ENCODE measurements at places on chromosomes 3 and 15.

GRCh38 chr3:126551121-126551838 is 7.5 kb downstream of the C3orf22 start:
- DNase-seq = no peak

DNA sequence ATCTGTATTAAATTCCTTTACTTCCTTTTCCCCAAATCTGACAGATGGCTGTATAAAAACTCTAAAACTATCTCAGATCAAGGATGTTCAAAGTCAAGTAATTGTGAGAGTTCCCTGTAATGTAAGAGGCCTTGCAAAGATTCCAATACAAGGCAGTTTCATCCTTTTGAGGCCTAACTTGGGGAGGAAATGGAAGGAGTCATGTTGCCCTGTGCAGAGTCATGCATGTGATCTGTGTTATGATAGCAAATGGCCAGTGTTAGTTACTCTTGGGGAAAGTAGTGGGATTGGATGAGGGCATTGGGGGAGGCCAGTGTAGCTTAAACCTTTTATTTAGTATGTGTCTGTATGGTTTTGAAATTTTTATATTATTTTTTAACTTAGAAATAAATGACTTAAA is 23.7 kb upstream of the FBXL22 start:
- DNase-seq = no peak

- DNase-seq = no peak
Observed at GRCh38 chr15:23897091-23897490, 210.0 kb upstream of the NDN start.

DNA sequence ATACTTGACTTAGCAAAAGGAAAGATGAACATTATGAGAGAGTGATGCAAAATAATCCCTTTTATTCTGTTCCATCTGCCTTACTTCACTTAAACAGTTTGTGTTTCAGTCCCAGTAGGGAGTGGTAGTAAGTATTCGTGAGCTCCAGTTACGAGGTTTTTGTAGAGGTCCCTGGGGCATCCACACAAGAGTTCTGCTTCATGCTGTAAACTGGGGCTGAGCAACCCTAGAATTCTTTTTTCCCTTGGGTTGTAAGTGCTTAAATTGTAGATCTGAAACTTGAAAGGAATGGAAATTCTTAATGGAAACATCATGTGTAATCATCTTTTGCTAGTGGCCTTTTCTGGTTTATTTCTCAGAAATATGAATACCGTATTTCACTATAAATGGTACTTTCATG is 79.5 kb downstream of the SEMA6D start:
- DNase-seq = no peak

DNA sequence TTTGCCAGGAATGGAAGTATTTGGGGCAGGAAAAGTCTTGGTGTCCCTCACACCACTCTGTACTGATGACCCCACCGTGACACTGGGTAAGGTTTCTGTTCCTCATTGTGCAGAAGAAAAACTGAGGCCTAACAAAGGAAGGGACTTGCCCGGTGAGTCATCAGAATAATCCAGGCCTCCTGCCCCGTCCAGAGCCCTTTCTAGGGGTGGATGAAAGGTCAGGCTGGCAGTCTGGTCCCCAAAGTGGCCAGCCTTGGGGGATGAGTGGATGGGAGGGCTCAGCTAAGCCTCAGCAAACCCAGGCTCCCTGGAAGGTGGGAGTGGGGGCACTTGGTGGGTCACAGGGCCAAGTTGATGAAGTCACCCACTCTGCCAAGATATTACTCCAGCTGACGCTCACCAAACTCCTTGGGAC is 2.3 kb upstream of the DNAH1 start:
- no peak for DNase-seq

- no peak for DNase-seq
Observed at GRCh38 chr3:58798312-58798711, 131.7 kb upstream of the FAM3D start.

- DNase-seq = no peak
Observed at GRCh38 chr3:197880491-197881269, 69.3 kb upstream of the RPL35A start.

- DNase-seq = no peak
Observed at GRCh38 chr15:40900256-40901052, 6.2 kb downstream of the VPS18 start.

- DNase-seq = no peak
Observed at GRCh38 chr15:44811337-44811736, 75.0 kb downstream of the TRIM69 start.

GRCh38 chr3:180306691-180307090 is 270.0 kb upstream of the PEX5L start:
- no peak for DNase-seq

DNA sequence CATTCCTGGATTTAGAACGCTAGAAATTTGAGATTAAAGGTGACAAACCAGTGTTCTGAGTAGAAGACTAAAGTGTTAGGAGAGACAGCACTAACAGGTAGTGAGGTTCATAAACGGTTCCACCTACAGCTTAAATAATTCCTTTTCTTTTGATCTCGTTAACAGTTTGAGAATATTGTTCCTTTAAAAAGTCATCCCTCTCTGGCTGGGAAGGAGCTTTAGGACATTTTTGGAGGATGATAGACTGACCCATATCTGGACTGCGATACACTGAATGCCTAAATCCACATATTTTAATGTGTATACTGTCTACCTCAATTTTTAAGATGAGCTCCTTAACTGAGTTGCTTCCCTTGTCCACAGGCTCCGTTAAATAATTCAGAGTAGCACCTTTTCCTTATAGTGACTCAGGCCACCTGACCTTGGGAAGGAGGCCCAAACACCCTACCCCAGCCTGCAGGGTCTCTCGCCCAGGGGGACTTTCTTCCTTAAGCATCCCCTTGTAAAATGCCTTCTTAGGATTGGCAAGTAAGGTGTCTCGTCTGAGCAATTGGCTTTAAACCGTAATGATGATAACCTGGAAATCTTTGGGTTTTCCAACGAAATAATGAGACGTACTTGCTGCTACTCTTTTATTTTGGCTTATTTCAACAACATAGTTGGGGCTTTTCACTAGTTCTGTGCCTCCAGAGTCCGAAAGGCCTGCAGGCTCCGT is 3.3 kb downstream of the TRIM71 start:
- DNase-seq = no peak

DNA sequence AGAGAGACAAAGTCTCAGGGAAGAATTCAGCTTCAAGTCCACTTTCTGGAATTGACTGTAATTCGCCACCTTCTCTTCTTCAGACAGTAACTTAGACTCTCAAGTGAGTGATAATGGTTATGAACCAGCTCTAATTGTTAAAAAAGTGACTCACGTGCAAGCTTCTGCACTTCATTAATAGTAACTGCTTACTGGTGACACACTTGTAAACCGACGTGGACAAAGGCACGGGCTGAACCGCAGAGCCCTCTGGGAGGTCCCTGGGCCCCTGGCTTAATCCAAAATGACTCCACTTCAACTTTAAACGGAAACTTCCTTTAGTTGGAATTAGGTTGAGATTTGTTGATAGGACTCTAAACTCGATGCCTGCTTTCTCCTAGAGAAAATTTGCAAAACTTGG is 17.0 kb downstream of the MUC4 start:
- DNase-seq = no peak

DNA sequence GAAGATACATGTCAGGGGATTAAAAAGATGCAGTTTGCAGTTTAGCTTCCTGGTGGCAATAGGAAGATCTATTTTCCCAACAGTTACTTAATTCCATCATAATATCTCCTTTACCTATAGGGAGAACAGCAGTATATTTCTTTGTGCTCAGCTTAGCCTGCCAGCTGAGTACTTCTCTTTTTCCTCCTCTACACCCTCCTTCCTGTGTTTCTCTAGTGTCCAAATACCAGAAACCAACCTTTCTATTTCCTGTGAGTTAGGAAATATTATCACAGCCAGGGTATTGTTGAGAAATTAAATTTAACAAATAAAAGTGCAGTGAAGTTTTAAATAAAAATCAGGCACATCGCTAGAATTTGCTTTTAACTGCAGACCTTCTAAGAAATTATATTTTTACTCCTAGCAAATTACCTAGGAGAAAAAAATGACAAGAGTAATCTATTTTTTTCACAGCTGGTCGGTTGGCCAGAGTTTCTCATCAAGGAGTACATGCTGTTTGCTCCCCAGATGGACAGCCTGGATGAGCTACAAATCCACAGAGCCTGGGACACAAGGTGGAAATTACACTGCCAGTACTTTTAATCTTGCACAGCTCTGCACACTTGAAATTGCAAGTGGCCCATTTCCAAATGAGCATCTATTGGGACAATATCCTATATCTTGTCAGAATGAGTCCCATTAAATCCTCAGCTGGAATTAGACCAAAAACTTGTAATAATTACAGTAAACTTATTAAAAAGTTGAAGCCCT is 185.2 kb upstream of the CFAP20DC start:
- DNase-seq = no peak

- no peak for DNase-seq
Observed at GRCh38 chr3:115100806-115101205, 46.3 kb downstream of the ZBTB20 start.

Data from activated naive CD4-positive, alpha-beta T cell treated with anti-CD3 and anti-CD28 coated beads, Interleukin-2, amount 50 U/mL, for 16 hours (primary cell).